Stimulated activated CD4-positive, alpha-beta T cell treated with anti-CD3 and anti-CD28 coated beads, Interleukin-1b, Interleukin-23, amount 100 ng/mL, for 24 hours (primary cell): ENCODE measurements at places on chromosomes 6 and 20.
A peak's percentile ranks its signal among the peaks of the same experiment; 100 is the strongest.

DNA sequence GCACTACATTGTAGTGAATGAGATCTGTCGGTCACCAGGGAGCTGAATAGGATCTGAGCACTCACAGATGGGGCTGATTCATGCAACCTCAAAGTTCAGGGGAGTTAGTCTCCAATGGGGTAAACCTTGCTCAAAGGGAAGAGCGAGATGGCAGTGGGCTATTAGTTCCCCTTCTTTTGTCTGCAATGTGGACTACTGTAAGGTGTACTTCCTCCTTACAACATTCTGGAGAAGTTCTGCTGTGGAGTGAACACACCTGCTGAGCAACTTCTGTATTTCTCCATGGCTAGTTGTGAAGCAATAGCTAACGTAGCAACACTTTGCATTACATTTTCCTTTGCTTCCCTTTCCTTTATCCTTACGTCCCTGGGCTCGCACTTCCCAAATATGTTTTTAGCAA, 134.3 kb upstream of the B3GAT2 start:
- no peak for DNase-seq

GRCh38 chr6:92522589-92522988, 896.8 kb downstream of the EPHA7 start:
- no peak for DNase-seq

GRCh38 chr6:125888989-125889656, 67.4 kb upstream of the HINT3 start:
- DNase-seq: no peak

DNA sequence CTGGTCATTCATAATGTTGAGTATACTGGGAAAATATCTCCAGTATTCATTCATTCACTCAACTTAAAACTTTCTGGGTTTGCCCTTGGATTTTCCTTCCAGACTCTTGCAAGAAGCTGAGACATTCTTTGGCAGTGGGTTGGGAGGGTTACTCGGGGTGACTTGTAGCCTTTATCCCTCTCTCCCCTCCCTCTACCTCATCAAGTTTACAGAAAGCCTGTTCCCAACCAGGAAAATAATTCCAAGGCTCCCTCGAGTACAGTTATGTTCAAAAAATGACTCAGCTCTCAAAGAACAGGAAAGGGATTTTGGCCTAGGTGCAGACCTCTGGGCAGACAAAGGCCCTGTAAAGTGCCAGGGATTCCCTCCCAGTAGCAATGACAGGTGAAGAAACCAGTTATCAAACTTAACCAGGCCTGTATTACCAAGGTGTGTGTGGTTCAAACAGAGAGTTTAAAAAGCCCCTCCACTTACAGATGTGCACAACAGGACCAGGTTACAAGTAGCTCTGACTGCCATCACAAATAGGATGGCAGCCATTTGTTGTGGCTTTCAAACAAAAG, 22.2 kb downstream of the FKBP1A start:
- DNase-seq: no peak

- DNase-seq: no peak
Observed at GRCh38 chr20:35000311-35000921, 44.7 kb downstream of the MYH7B start.

DNA sequence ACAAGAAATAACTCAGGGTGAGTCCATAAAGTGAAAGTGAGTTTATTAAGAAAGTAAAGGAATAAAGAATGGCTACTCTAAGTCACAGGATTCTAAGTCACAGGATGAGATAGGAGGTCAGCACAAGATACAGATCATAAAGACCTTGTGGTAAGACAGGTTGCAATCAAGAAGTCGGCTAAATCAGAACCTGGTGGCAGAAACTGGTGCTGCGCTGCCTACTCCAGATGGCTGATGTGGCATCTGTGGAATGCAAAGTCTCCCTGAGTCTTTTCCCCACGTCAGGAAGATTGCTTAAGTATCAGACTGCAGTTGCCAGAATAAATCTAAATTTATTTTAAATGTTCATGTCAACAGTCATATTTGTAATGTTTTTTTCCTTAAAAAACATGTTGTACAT, 10.7 kb upstream of the KCNK15 start:
- no peak for DNase-seq

GRCh38 chr6:161137839-161138542, 135.9 kb downstream of the AGPAT4 start:
- no peak for DNase-seq

DNA sequence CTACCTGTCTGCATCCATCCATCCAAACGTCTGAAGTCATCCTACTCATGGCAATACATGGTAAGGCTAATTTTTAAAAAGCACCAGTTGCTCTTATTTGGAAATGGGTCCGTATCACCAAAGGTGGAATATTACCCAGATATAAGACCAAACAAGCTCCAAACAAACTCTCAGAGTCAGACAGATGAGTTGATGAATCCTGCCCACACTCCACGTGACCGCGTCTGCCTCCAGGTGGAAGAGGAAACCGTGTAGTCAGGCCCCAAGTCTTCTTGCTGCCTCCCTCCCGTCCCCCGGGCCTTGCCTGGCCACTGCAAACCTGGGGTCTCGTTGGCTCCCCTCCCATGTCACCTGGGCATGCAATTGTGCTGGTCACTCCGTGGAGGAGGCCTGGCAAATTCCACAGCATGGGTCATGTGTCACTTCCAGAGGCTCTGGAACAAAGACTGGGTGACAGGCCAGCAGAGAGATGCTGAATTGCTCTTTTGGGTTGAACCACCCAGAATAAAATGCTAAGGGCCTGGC, 31.8 kb downstream of the CTCFL start:
- DNase-seq: no peak

DNA sequence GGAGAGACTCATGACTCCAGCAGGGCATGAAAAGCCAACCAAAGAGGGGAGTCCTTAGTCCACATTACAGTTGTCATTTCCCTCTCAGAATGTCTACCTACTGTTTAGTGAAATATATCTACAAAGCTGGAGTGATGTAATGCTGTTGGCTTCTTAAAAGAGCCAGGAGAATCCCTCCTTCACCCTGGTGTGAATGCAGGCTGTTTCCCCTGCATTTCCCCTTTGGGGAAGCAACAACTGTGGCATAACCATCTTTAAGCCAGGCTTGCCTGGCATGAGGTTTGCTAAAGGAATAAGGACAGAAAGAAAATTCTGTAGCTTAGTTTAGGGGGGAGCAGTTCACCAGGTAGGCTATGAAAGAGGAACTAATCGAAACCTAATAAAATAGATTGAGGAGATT, 129.5 kb downstream of the CRYBG1 start:
- DNase-seq: no peak

- DNase-seq: no peak
Observed at GRCh38 chr6:148388521-148388920, 45.9 kb downstream of the SASH1 start.

- DNase-seq: no peak
Observed at GRCh38 chr6:149273318-149273717, 44.2 kb upstream of the TAB2 start.

GRCh38 chr6:125255201-125255600, 46.6 kb downstream of the HDDC2 start:
- no peak for DNase-seq

GRCh38 chr6:5378331-5378730, 117.0 kb downstream of the FARS2 start:
- no peak for DNase-seq

- DNase-seq: no peak
Observed at GRCh38 chr6:26553264-26553634, 15.1 kb downstream of the HMGN4 start.

DNA sequence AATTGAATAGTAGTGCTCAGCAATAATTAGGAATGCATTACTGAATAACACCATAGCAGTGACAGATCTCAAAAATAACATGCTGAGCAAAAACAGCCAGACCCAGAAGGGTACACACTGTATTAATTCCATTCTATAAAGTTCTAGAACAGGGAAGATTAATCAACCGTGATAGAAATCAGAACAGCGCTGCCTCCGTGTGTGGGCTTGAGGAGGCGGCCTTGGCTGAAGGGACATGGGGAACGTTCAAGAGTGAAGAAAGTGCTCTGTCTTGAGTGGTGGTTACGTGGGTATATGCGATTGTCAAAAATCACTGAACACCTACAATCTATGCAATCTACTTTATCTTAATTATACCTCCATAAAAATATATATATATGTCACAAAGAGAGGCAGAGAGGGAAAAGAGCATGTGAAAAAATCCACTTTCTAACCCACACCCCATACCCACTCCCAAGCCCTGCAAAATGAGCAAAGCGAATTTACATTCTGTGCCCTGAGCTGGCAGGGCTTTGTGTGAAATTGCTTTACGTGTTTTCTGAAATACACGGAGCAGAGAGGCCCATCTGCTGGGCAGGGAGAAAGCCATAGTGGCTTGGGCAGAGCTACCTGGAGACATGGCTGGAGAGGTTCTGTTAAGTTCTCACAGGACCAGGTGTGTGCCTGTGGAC, 74.4 kb downstream of the NFATC2 start:
- no peak for DNase-seq

DNA sequence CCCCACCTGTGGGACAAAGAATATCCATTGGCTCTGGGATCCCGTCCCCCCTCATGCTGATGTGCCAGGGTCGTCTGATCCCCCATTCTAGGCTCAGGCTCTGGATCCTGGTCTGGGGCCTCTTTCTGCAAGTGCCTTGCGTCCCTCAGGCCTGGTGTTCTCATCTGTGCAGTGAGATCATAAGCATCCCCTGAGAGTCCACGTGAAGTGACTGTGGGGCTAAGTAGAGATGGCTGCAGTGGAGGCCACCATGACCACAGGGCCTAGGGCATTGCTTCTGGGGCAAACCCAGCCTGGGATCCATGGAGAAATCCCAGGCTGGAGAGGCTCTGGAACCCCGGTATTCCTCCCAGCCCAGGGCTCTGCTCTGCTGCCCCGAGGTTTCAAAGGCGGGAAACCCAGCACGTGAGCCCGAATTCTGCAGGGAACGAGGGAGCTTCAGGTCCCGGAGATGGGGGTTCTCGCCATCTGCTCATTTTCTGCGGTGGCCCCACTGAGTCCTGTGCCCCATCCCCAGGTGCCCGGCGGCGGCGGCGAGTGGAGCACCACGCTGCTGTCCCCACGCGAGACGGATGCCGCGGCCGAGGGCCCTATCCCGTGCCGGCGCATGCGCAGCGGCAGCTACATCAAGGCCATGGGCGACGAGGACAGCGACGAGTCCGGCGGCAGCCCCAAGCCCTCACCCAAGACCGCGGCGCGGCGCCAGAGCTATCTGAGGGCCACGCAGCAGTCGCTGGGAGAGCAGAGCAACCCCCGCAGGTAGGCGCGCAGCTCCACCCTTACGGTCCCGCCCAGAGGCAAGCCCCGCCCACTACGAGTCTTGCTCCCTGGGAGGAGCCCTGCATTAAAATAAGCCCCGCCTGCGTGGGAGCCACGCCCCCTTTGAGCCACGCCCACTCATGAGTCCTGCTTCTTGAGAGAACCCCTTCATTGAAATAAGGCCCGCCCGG, 105.5 kb upstream of the MYL9 start:
- DNase-seq: peak; percentile 85

DNA sequence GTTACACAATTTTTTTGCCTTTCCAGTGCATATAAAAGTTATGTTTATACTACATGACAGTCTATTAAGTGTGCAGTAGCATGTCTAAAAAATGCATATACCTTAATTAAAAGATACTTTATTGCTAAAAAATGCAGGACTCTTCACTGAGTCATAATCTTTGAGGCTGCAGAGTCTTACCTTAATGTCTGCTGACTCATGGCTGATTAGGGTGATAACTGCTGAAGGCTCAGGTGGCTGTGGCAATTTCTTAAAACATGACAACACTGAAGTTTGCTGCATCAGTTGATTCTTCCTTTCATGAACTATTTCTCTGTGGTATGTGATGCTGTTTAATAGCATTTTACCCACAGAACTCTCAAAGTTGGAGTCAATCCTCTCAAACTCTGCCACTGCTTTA, 19.1 kb downstream of the ZSCAN23 start:
- no peak for DNase-seq

DNA sequence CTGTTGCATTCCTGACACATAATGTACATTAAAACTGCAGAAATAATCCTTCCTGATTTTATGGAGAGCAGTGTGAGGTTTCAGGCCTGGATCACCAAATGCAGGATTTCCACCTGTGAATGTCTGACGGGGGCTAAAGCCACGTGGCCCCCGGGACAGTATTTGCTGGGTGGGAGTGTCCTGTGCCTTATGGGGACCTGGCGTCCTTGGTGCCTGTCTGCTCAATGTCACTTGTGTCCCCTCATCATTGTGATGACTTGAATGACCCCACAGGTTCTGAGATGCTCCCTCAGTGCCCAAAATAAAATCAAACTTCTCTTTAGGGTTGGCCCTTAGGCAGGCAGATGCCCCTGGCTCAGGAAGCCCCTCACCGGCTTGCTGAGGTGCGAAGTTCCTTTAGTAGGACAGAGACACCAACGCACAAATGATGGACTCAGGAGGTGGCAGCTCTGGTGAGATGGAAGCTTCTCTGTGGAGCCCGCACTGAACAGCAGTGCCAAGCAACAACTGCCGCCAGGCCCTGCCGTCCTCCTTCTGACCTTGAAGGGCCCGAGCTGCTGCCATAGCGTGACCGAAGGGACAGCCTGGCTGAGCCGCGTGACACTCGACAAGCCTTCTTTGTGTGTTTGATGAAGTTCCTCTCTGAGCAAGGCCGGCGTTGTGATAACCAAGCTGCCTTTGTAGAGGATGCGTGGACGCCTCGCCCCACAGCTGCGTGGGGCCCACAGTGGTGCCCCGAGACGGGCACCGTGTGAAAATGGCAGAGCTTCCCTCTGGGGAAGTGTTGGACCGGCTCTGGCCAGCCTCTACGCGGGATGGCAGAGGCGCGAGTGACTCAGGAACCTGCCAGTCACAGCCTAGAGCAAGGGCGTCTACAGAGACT, 30.9 kb downstream of the FRMD1 start:
- DNase-seq: no peak

DNA sequence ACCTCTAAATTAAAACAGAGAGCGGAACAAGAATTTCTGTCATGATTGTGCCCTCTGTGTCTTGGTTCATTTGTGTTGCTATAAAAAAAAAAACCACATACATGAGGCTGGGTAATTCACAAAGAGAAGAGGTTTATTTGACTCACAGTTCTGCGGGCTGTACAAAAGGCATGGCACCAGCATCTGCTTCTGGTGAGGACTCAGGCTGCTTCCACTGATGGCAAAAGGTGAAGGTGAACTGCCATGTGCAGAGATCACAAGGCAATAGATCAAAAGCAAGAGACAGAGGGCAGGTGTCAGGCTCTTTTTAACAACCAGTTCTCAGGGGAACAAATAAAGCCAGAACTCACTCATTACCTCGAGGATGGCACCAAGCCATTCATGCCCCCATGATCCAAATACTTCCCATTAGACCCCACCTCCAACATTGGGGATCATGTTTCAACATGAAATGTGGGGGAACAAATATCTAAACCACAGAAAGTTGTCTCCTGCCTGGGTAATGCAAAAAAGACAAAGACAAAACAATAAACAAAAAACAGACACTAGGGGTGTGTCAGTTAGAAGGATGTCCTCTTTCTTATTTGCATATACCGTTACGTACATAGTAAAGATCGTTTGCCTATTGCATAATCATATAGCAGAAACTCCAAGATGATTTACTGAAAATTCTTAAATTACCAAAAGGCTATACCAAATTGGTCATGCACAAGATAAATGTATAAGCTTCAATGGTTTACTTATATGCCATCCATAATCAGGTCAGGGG, 17.0 kb downstream of the SERPINB9 start:
- DNase-seq: no peak
